Erythroblast (primary cell): ENCODE measurements at places on chromosomes 2 and 18.

GRCh38 chr2:123415678-123416077, 609.4 kb upstream of the CNTNAP5 start:
- no peak for DNase-seq

DNA sequence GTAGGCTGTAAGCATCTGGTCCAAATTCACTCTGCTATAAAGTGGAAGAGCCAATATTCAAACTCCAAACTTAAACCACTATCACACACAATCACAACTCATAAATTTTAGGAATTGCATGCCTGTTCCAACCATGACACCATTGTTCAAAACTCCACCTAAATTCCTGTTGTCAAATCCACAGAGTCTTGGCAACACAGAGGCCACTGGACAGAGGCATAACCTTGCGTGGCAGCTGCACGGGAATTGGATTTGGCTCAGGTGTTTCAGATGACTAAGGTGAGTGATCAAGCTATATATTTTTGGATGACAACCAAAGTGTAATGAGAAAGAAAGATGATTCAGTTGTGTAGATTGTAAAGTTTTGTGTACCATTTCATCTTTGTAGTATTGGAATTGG, 422.7 kb upstream of the TNP1 start:
- no peak for DNase-seq

- DNase-seq, result no peak
Observed at GRCh38 chr2:128438586-128438985, 119.9 kb upstream of the HS6ST1 start.

GRCh38 chr2:216315802-216316603, 56.3 kb downstream of the MARCHF4 start:
- DNase-seq, result no peak

GRCh38 chr2:159797543-159798375, at the start of gene CD302:
CD302 (minus strand) TSS chr2:159798208; CDS start chr2:159798198, 10 bp downstream.
- peak; percentile 67 for DNase-seq

DNA sequence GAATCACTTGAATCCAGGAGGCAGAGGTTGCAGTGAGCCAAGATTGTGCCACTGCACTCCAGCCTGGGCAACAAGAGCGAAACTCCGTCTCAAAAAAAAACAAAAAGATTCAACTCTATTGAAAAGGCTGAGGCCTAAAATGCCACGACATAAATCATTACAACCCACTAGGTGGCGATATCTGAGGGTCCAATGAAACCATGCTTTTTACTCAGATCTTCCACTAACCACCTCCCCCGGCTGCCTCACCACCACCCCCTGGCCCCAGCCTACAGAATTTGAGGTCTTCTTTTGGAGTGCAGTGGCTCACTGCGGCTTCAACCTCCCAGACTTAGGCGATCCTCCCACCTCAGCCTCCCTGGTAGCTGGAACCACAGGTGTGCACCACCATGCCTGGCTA, 57.5 kb downstream of the AP1S3 start:
- peak; percentile 43 for DNase-seq

GRCh38 chr2:207088276-207088675, 77.5 kb downstream of the KLF7 start:
- DNase-seq, result no peak

DNA sequence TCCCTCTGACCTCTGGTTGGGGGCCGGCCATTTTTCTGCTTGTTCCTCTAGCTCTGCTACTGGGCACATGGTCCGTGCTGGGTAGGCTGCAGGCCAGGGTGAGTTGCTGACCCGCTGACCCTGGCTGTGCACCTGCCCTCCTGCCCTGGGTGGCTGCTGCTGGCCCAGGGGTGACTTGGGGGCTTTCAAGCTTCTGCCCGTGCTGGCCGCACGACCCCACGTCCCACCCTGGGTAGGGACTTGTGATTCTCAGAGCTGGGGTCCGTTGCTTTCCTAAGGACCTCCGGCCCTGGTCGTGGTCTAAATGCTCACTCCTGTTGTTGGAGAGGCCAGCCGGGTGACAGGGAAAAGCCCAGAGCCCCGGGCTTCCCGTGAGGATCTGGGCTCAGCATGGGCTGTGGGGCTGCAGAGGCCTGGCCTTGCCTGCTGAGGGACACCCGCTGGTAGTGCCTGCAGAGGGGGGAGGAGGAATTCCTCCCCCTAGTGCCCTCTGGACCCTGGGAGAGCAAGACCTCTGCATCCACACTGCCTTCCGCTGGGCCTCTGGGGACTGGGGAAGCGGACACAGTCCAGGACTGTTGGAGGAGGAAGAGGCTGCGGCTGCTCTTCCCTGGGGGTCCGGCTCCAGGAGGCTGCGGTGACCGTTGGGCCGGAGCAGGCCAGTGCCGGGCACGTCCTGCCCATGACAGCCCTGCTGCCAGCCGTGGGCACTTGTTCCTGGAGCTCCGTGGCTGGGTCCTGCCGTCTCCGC, 6.3 kb upstream of the GAL3ST2 start:
- DNase-seq, result no peak
